Panc1 (cell line): ENCODE measurements at places on chromosomes 11 and 22. TPM values are rescaled to one million over a fixed set of nuclear protein-coding genes. Genes with fewer than 3 reads are reported as not detected.

TST gene
- 15.9 TPM for total RNA-seq

HOATZ gene
- not detected for total RNA-seq

CSNK2A3 gene
- 2.6 TPM for total RNA-seq

PLAAT5 gene
- total RNA-seq: not detected

OR51T1 gene
- total RNA-seq: not detected

NDUFS8 gene
- total RNA-seq: 289 TPM

PACSIN2 gene
- total RNA-seq: 60.2 TPM

GRIA4 gene
- total RNA-seq: not detected

PKDREJ gene
- not detected for total RNA-seq

P2RX6 gene
- 0.46 TPM for total RNA-seq

ADAMTS15 gene
- total RNA-seq: 39.9 TPM
